ENCODE measurements at places on chromosomes 1 and 21.

- DNase-seq, result no peak
Observed at GRCh38 chr1:111801071-111801850, 45.6 kb downstream of the DDX20 start.

DNA sequence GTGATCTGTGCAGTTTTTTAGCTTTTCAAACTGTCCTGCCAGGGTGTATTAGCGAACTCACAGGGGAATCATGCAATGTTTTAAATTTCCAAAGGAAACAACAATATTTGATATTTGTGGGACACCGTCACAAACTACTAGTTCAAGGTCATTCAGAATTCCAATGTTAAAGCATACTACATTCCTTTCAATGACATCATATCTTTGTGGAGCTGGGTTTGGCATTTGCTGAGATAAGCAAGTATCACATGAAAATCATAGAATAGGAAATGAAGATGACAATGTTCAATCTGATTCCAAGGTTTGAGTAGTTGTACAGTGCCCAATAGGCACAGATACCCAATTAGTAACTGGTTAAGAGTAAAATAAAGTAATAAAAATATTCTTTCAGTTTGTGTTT, 35.6 kb downstream of the NUF2 start:
- peak; percentile 14 for DNase-seq

DNA sequence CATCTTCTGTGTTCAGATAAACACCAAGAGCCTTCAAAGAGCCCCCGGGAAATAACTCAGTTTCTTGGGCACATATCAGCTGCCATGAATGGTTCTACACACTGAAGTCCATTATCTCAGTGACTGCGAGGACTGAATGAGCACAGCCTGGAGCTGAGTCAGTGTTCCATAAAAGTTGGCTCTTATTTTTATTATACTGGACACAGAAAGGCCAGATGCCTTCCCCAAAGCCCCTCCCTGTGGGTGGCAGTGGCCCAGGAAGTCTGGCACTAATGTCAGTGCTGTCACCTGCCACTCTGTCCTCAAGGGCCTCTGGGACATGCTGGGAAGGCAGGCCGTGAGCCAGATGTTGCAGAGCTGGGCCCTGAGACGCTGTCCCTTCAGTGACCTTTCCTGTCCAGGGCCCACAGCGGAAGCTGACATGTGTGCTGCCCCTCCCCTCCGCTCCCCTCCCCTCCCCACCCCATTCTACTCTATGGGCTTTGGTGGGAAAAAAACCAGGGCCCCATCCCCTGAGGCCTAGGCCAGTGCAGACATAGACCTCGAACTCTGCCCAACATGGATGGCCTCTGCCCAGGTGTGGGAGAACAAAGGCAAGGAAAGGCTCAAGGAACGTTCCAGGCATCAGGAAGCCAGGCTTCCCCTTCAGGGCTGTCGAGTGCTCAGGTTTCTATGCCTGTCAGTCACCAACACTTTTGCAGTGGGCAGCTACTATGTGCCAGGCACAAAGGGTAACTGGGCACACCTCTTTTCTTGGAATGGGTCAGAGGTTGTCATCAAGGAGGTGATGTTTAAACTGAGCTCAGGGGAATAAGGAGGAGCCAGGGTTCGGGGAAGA, 22.4 kb upstream of the NPPB start:
- no peak for DNase-seq

DNA sequence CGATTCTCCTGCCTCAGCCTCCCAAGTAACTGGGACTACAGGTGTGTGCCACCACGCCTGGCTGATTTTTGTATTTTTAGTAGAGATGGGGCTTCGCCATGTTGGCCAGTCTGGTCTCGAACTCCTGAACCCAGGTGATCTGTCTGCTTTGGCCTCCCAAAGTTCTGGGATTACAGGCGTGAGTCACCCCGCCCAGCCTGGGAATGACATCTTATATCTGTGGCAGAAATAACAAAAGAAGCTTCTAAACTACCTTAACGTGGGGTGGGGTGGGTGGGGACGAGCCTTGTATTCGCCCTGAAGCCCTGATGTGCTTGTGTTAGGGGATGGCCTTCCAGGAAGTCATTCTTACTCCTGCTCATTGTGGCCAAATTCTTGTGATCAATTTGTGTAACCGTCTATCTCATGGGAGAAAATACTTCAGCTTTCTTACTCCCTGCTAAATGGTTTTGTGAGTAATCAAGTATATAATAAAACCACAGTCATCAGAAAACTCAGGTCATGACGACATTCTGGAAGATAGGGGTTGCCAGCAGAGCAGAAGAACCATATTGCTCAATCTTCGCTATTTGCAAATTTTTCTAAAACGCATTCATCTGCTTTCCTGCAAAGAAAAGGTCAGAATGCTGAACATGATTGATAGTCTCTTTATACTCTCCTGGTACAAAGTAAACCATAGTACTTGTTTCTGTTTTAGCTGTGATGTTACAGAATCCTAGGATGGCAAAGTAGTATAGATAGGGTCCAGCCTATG, 63.2 kb downstream of the DIRAS3 start:
- peak; percentile 96 for DNase-seq

GRCh38 chr1:93824834-93825233, 54.2 kb downstream of the DNTTIP2 start:
- DNase-seq, result no peak

GRCh38 chr1:119298687-119299303, 69.8 kb upstream of the HAO2 start:
- DNase-seq, result peak; percentile 95

- no peak for DNase-seq
Observed at GRCh38 chr1:104825401-104825800, 1075.7 kb downstream of the AMY1C start.
